AG04449 (cell line): ENCODE measurements at places on chromosomes 13 and 19.
A peak's percentile ranks its signal among the peaks of the same experiment; 100 is the strongest.

- no peak for DNase-seq
Observed at GRCh38 chr19:42475366-42475765, 32.6 kb upstream of the CXCL17 start.

DNA sequence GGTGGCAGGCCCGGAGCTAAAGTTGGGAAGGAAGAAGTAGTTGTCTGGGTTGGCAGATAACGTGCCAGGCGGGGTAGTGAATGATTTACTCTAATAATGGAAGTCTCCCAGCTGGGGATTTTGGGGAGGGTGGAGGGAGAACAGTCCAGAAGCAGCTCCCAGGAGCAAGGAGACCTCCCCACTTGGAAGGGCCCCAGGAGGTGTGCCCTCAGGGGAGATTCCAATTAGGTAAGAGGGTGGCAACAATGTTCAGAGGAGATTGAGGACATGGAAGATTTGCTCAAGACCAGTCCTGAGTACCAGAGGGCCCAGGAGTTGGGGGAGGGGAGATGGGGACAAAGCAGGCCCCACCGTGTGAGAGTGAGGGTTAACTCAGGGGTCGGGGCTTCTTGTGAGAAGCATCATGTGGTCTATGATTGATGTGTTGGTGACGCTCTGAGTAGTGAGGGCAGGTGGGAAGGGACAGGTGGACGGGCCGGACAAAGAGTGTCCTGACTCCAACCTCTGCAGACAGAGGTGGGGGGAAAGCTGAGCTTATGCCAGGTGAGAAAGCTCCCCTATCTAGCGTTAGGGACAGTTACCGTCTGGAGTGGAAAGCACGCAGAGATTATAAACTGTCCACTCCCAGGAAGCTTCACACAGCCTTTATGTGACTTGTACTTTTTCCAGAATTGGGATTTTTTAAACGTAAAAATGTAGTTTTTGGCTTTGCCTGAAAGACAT lies 3.5 kb downstream of the SPINT2 start:
- DNase-seq, result no peak

GRCh38 chr13:40517486-40518480 lies 148.7 kb downstream of the FOXO1 start:
- no peak for DNase-seq

DNA sequence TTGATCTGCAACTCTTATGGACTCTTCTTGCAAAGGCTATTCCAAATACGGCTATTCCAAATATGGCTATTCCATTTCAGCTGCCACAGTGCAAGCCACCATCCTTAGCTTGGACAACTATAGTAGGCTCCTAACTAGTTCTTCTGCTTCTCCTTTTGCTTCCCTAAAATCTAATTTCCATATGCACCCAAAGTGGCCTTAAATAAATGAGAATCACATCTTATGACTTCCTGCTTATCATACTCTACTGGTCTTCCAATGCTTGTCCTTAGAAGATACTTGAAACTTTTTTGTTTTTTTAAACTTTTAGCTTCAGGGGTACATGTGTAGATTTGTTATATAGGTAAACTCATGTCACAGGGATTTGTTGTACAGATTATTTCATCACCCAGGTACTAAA lies 4.9 kb downstream of the UCHL3 start:
- DNase-seq, result no peak

GRCh38 chr19:58367698-58368454 lies 5.3 kb upstream of the ZNF497 start:
- DNase-seq, result no peak

DNA sequence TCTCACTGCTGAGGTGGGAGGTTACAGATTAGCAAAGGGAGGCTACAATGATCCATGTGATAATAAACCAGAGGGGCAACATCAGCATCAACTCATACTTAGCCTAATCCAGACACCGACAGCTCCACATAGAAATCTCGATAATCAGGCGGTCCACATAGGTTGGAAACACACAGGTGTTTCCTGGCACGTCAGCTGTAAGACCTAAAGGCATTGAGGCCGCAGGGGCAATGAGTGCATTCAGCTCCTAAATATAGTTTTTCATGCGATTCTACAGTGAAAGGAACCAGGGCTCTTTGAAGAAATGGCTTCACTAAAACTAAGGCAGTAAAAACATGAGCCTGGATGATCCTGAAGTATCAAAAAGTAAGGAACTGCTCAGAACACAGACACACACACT lies 19.3 kb downstream of the PLPP2 start:
- no peak for DNase-seq

DNA sequence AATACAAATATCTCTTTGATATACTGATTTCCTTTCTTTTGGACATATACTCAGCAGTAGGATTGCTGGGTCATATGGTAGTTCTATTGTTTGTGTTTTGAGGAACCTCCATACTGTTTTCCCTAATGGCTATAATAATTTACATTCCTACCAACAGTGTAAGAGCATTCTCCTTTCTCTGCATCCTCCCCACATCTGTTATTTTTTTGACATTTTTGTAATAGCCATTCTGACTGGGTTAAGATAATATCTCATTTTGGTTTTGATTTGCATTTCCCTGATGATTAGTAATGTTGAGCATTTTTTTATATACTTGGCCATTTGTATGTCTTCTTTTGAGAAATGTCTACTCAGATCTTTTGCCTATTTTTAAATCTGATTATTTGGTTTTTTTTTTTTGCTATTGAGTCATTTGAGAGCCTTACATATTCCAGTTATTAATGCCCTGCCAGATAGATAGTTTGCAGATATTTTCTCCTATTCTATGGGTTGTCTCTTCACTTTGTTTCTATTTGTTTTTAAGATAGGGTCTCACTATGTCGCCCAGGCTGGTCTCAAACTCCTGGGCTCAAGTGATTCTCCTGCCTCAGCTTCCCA lies 95.7 kb downstream of the FNDC3A start:
- peak; percentile 16 for DNase-seq
